ENCODE measurements at places on chromosomes 3 and 15.

DNA sequence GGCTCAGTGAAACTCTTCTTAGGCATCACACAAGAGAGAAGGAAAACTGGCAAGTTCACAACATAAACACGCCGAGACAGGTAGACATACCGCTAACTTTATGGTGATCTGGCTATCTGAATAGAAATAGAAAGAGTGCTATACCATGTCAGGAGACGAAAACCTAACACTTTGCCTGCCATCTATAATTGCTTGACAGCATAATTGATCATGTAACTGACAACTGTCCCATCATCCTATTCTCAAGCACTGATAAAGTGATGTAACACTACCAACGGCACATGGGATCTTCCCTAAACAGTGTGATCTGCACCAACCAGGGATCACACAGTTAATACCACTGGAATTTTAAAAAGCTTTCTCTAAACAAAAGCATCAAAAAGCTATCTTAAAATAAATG lies 270.9 kb upstream of the NSMCE3 start:
- DNase-seq = no peak

GRCh38 chr3:80408030-80408721 lies 640.4 kb upstream of the ROBO1 start:
- no peak for DNase-seq

- no peak for DNase-seq
Observed at GRCh38 chr15:80931191-80931590, 58.4 kb downstream of the MESD start.

DNA sequence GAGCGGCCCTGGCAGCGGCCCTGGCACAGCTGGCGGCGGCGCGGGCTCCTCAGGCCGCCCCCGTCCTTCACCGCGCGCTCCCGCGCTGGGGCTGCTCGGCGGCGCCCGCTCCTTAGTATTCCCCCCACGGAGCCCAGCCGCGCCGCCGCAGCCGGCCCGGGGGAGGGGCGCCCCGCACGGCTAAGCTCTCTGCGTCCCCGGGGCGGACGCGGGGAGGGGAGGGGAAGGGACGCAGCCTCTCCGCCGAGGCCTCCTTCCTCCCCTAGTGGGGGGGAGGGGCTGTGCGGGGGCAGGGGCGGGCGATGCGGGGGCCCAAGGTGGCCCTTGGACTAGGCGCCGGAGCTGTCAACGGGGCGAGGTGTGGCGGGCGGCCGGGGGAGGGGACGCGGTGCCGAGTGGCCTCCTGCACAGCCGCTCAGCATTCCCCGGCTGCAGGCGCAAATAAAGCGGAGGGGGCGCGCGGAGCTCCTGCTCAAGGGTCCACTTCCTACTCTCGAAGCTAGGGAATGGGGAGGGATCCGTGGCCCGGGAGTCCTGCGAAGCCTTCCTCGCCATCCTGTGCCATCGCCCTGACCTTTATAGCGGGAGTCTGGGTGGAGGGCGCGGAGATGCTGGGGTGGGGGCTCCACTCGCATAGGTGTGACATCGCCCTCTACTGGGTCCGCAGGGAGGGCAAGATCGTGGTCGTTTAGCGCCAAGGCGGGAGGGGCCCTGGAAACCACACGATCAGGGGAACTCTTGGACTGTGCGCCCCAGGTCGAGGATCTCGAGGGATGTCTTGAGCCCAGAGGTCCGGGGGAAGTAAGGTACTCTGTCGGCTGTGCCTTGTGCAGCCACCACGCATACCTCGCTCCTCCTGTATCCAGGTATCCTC lies 22.2 kb downstream of the EPHB3 start:
- DNase-seq = no peak

DNA sequence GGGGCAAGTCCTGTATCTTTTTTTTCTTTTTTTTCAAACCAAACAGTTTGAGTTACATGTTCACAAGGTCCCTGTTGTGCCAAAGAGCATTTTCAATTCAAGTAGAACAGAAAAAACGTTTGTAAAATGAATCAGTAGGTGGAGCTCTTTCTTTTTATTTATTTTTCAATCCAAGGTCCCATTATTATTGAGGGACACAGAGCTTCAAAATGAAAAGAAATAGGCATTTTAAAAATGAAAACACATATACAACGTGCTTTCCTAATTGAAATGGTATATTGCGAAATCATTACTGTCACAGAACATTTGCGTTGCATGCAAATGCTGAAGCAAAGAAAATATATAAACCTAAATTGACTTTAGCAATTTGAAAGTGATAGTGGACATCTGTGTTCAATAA lies 711.0 kb downstream of the MECOM start:
- no peak for DNase-seq

DNA sequence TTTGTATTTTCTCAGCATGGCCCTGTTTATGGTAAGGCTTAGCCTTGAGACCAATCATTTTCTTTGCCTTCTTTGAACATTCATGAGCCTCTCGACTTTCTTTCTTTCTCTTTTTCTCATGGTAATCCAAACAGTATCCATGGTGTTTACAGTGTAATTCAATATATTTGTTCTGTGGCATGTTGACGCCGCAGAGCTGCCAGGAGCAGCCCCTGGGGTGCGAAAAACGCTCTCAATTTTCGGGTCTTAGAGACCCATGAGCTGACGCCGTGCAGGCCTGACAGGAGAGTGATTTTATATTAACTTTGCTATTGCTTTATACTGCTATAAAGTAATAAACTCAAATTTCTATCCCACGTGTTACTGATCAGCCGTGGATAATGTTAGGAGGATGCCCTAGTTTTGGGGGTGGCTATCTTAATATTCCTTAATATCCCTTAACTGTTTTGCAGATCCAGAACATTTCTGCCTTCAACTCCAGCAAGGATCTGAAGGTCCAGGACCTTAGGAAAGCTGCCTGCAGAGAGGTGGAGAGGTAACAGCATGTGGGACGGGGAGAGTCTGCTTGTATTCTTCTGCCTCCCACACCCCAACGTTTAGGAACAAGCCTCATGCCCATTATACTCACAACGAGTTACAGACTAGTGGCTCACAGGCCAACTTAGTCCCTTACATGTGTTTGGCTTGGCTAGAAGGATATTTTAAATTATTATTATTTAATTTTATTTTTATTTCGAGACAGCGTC lies 29.3 kb upstream of the MYO1E start:
- DNase-seq = no peak

DNA sequence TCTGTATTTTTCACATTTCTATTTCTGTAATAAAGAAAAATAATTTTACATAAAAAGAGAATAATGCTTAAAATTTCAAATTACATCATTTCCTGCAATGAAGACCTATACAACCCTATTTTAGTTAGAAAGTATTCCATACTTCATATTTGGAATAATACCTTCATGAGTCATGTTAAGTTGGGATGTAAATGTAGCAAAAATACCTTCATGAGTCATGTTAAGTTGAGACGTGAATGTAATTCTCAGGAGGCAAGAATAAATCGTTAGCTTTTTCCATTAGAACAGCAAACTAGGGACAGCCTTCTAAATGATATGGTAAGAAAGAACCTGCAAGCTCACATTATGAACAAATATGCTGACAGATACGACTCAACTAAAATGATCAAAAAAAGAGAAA lies 91.9 kb downstream of the NAALADL2 start:
- no peak for DNase-seq

DNA sequence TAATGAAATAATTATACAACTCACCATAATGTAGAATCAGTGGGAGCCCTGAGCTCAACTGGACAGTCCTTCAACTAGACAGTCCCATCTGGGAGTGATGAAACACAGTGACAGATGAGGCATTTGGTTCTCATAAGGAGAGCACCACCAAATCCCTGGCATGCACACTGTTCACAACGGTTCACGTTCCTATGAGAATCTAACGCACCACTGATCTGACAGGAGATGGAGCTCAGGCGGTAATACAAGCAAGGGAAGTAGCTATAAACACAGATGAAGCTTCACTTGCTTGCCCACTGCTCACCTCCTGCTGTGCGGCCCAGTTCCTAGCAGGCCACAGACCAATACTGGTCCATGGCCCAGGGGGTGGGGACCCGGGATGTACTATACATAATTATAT lies 17.0 kb downstream of the PRKAR2A start:
- no peak for DNase-seq

- no peak for DNase-seq
Observed at GRCh38 chr15:70321172-70321819, 223.6 kb upstream of the TLE3 start.

- DNase-seq = no peak
Observed at GRCh38 chr15:76333720-76334437, 2.7 kb upstream of the ISL2 start.

- no peak for DNase-seq
Observed at GRCh38 chr3:156795890-156796481, 30.2 kb upstream of the LEKR1 start.

DNA sequence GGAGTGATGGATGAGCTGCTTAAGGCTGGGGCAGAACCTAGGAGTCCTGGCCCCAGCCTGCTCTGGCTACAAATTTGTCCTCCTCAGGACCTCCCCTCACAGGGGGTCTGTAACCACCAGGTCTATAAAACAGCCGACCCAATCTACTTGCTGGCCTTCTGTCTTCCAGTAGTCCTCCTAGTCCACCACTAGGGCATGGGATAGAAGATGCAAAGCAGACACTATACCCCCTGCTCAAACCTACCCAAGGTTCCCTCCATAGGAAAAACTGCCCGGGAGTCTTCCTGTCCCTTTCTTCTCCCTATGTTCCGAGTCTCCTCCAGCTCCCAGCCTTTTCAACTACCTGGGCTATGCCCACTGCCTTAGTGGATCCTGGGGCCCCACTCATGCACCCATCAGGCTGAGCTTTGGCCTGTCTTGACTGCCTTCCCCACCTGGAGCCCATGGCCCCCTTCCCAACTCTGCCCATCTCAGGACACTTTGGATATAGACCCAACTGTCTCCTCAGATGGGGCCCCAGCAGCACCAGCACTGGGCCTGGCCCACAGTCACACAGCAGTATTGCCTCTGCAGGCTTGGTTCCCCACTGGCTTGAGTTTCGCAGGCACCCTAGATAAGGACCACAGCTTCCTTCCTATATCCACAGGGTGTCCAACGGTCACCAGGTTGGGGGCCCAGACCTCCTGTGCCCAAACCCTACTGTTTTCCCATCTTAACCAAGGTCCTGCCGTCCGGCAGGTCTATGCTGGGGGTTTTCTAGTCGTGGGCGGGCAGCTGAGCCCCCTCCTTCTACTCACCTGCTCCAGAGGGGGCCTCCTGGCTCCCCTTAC lies 1.1 kb downstream of the HYAL3 start:
- no peak for DNase-seq

DNA sequence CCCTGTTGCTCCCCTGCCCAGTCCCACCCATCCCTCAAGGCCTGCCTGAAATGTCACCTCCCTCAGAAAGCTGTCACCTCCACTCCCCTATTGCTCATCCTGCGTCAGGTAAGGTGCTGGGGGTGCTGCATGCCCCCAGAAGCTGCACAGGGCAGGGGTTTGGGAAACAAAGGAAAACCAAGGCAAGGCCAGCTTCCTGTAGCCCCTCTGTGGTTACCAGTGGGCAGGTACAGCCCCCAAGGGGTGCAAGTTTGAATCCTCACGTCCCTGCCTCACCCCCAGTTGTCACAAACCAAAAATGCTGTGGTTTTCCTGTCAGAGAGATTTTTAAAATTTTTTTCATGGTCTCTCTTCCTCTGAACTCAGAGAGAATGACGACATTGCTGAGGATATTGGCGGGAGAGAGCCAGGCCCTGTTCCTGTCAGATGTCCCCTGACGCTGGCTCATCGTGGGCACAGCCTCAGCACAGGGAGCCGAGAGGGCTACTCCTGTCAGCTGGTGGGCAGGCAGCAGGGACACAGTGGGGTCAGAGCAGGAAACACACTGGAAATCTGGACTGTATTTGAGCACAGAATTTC lies 27.0 kb downstream of the PSTPIP1 start:
- DNase-seq = peak; percentile 21

- DNase-seq = no peak
Observed at GRCh38 chr3:182787302-182788036, 5.8 kb upstream of the ATP11B start.

DNA sequence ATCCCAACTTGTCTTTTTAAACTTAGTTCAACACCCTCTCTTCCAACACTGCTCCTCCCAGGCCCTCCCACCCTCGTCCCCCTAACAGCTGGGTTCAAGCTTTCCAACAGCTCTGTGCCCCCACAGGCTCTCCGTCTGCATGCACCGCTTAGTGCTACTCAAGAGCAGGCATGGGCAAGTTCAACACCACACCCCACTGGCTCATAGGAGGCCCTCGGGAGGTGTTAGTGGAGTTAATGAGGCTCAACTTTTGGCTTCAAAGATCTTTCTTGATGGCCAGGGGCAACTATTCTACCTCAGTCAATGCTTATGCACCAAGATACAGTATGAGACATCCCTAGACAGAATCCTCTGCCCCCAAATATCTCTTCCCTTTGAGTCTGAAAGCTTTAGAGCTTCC lies 114.4 kb downstream of the ANP32A start:
- no peak for DNase-seq

DNA sequence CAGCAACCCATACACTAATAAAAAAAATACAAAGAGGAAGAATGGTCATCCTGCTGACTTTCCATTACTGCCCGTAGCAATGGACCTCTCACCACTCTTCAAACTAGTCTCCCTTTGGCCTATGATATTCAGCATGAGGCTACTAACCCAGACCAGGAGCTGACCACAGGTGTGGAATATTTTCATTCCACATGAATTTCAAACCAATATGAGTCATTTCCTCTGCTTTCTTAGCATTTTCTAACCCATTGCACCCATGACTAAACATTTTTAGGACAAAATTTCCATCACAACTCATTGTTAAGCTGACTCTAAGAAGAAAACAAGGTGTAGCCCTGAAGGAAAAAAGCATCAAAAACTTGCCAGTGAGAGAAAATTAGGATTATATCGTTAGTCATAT lies 34.0 kb upstream of the ZPLD1 start:
- no peak for DNase-seq

DNA sequence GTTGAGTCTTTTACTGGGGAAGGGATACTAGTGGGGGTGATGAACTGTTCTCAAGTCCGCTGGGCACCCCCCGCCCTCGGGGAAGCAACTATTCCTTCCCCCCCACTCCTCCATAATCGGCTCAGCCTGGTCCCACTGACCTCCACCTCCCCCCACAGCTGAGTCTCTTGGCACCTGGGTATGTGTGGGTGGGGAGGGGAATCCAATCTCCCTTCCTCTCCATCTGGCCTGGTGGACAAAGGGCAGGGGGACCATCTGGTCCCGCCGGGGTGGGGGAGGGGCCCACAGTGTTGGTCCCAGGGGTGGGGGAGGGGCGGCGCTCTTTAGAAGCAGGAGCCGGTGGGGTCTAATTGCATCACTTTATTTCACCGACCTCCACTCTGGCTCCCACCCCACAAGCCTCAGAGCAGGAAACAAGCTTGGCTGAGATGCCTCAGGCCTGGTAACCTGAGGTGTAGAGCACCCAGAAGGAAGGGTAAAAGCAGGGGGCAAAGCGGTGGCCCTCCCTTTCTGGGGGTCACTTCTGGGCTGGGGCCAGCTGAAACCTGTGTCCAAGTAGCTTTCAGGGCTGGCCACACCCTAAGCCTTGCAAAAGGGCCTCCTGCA lies 1.0 kb upstream of the PCBP4 start:
- DNase-seq = no peak

- DNase-seq = peak; percentile 84
Observed at GRCh38 chr15:55289746-55290527, at the start of gene RAB27A. TSS of gene RAB27A (minus strand) at chr15:55289813. CDS start at chr15:55234934, 54,879 bp downstream.

Measured in stimulated activated naive CD4-positive, alpha-beta T cell treated with Interleukin-2 at 50 U/mL for 16 hours (primary cell).